ENCODE measurements at places on chromosomes 3 and 15.

DNA sequence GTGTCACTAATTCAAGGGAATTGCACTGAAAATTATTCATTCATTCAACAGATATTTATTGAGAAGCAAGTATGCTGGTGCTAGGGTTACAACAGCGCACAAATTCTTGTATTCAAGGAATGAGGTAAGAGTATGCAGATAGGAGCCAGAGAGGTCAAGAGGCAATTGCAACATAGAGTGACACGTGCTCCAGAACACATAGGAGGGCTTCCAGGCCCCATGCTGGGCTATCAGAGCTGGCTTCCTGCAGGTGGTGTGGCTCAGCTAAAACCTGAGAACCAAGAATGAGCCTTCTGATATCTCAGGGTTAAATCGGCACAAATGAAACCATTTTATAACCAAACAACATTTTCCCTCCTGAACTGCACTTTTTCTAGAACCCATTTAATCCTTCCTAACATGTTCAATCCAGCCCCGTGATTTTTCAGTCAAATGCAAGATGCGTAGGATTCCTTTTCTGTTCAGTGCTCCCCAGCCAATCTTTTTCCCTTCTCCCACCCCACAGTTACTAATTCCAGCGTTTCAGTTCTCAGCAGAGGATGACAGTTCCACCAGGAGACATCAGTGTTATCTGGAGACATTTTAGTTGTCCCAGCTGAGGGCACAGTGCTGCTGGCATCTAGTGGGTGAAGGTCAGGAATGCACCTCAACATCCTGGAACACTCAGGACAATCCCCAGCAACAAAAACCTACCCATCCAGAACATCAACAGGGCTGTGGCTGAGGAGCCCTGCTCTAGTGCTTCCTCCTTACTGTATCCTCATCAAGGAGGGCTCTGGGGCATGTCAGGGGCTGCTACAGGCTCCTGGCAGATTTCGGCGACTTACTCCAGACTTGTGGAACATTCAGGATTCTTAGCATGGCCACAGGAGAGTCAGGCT, 13.1 kb downstream of the CCR5AS start:
- no peak for DNase-seq

DNA sequence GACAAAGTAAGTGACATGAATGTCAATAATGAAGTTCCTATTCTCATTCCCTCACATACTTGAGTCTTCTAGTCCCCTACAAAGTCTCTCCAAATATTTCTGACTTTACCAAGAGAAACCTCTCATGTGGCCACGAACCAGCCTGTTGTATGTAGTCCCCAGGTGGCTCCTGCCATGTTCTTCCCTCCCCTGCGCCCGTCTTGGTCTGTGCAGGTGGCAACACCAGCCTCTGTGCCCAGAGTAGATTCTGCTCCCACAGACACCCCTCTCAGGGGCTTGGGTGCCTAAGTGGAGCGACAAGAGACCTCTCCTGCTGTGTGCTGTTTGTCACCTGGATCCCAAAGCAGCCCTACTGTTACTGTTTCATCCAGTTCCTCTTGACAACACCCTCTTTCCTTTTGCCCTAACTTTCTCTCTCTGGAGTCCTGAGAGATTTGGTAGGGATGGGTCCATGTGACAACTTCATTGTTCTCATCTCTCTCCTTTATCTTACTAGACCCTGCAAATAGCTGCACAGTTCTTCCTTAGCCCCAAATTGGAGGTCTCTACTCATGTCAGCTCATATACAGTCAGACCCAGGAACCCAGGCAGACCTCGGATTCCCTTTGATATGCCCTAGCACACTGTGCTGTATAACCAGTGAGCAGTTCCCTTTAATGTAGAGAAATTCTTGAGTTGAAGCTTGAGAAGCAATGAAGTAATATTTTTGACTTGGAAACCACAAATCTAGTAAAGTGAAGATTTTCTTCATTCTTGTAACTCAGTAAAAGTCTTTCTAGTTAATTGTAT, 56.9 kb downstream of the POLR2M start:
- no peak for DNase-seq

DNA sequence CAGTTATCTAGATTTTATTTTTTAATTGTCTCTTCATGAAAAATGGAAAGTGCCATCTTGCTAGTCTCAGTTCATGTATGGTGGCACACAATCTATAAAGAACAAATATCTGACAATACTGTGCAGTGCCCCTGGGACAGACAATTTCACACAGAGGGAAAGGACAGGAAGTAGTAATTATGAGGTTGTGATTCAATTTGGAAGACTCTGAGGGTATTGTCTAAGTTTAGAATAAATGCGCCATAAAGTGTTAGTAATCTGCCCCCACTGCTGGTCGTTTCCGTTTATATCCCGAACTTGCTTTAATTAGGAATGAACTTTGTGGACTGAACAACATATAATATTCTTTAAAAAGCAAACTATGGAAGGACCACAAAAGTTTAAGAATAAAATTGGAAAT, 196.4 kb upstream of the SLC24A5 start:
- no peak for DNase-seq

GRCh38 chr15:89749951-89750559, 994 bp downstream of the MESP1 start:
- no peak for DNase-seq

GRCh38 chr15:69311319-69311721, 12.6 kb downstream of the PAQR5 start:
- DNase-seq, result no peak

DNA sequence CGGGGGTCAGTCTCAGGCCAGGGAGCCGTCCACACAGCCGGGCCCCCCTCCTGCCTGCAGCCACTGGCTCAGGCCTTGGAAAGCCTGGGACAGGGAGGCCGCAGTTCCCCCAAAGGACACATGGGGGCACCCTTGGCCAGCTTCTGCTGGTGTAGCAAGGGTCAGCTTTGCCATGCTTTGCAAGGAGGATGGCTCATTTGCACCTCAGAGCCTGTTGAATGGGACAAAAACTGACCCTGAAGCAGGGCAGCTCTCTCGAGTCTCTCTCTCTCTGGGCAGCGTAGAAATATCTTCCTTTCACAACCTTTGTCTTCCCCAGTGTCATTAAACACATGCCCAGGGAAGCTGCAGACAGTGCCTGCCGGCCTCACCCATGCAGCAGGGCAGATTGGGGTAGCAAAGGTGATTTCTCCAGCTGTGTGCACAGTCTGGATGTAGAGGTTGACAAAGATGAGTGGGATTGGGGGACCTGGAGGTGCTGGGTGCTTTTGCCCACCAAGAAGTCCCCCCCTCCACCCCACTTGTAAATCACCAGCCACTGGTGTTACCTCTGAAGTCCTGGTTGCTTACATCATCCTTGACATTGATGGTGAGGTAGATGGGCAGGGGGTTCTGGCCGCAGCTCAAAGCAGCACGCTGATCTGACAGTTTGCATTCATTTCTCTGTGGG, 17.4 kb upstream of the EHD4 start:
- DNase-seq, result peak; percentile 85

Measured in sigmoid colon (tissue), 7 donors.